ENCODE measurements at places on chromosomes 7 and 10. TPM values are rescaled to one million over a fixed set of nuclear protein-coding genes. Genes with fewer than 3 reads are reported as not detected.

The UTF1 gene
- not detected for total RNA-seq

The PHF14 gene
- 27.8 TPM for total RNA-seq

The TMEM178B gene
- total RNA-seq: 0.09 TPM

The LUC7L2 gene
- 27.2 TPM for total RNA-seq

The SMNDC1 gene
- total RNA-seq: 4.9 TPM

The ZPBP gene
- total RNA-seq: not detected

The AUTS2 gene
- 2.3 TPM for total RNA-seq

The CYP3A4 gene
- total RNA-seq: not detected

The FAM25G gene
- total RNA-seq: not detected

The OR2A12 gene
- not detected for total RNA-seq

The PITX3 gene
- 0.18 TPM for total RNA-seq

The GSAP gene
- total RNA-seq: 6.0 TPM

The MALRD1 gene
- 1.00 TPM for total RNA-seq

The BEND7 gene
- 5.0 TPM for total RNA-seq

The PIP gene
- not detected for total RNA-seq

The SLC13A1 gene
- total RNA-seq: not detected

The ZNF804B gene
- not detected for total RNA-seq

The PDZD7 gene
- total RNA-seq: 1.1 TPM

The TUBB8 gene
- under 0.01 TPM for total RNA-seq

The TMEM26 gene
- 0.92 TPM for total RNA-seq

The IDI2 gene
- not detected for total RNA-seq

The HOXA13 gene
- total RNA-seq: 5.7 TPM

The CALCR gene
- not detected for total RNA-seq

The JAZF1 gene
- 12.2 TPM for total RNA-seq

The C10orf67 gene
- 0.14 TPM for total RNA-seq

The CTTNBP2 gene
- total RNA-seq: 0.28 TPM

The ACTL6B gene
- total RNA-seq: not detected

The ATP6V0E2 gene
- total RNA-seq: 9.8 TPM

The SPDYE3 gene
- total RNA-seq: not detected

The OPN4 gene
- total RNA-seq: not detected

The ATRNL1 gene
- total RNA-seq: 0.18 TPM

The AQP1 gene
- 1.00 TPM for total RNA-seq

The ACSM6 gene
- total RNA-seq: not detected

The EN2 gene
- under 0.01 TPM for total RNA-seq

The FGFBP3 gene
- total RNA-seq: 0.28 TPM

The CALML3 gene
- under 0.01 TPM for total RNA-seq

The TEX36 gene
- not detected for total RNA-seq

The TEX47 gene
- not detected for total RNA-seq

The PNLIPRP1 gene
- total RNA-seq: not detected

The SLC25A28 gene
- 23.2 TPM for total RNA-seq

The DUSP5 gene
- total RNA-seq: 2.9 TPM

The KLLN gene
- 0.37 TPM for total RNA-seq

The OPTN gene
- total RNA-seq: 116 TPM

The HOXA2 gene
- 0.18 TPM for total RNA-seq

The MRC1 gene
- under 0.01 TPM for total RNA-seq

The DKK1 gene
- 165 TPM for total RNA-seq
